ENCODE measurements at places on chromosomes 3 and 15.

- DNase-seq: no peak
These were observed 49.9 kb upstream of the ABI3BP start for GRCh38 chr3:101042996-101043686.

DNA sequence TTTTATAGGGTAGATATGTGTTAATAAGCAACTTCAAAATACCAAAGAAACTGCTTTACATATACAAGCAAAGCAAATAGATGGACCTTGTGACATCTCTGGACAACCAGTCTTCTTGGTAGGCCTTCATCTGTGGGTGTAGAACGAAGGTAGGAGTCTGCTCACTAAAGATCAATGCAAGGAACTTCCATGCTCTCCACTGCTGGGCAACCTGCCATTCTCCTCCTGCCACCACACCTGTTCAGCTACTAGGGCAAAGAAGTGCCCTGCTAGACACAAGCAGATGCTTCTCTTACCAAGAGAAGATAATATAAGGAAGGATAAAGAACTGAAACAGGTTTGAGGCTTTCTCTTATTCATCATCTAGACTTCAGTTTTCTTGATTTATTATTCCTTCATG, 12.6 kb downstream of the PPARG start:
- DNase-seq: no peak

GRCh38 chr3:49244581-49245205, 32.3 kb downstream of the C3orf62 start:
- no peak for DNase-seq

GRCh38 chr3:193968380-193968974, 167.5 kb upstream of the HES1 start:
- no peak for DNase-seq

DNA sequence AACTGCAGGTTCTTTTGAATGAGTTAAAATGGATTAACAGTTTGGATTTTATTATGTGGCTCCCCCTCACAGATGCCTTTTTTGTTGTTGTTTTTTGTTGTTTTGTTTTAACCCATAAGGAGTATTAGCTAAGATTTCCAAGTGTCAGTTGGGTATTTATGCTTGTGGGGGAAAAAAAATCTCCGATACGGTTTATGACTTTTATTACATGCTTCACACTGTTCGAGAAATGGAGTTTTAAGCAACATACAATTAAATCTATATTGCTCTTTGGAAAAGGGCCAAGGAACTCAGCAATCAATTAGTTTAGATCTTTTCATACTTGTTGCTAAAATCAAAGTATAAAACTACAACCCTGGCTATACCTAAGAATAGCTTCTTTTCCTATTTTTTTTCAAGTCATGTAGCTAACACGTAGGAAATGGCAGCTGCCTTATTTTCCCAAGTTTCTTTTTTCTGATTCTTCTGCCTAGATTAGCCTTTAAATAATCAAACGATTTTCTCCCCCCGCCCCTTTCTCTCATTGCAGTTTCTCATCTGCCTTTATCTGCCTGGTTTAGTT, 16.0 kb downstream of the NR2F2 start:
- no peak for DNase-seq

- DNase-seq: no peak
These were observed 132.9 kb downstream of the TPRA1 start for GRCh38 chr3:127457546-127458145.

DNA sequence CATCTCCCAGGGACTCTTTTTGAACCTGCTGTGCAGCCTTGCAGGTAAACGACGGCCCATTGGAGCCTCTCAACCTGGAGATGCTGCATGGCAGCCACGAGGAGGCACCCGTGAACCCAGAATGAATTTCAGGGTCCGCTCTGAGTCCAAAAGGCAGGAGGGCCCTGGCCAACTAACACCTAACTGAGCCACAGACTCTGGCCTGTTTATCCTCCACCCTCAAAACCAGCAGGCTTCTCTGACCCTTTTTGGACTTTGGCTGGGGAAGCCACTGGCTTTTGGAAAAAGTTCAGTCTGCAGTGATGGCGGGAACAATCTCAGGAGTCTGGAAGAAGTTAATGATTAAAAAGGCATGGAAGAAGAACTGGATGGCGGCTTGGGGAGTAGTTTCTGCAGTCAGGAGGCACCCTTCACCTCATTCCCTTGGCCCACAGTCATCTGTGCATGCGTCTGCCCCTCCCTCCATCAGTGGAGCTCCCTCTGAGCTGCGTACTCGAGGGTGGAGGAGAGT, 4.1 kb downstream of the PXYLP1 start:
- no peak for DNase-seq

All from right atrium auricular region (tissue), 2 donors.